ENCODE measurements at places on chromosomes 3 and 15.

GRCh38 chr15:52673734-52674133 lies 5.5 kb downstream of the ATOSA start:
- DNase-seq = no peak

DNA sequence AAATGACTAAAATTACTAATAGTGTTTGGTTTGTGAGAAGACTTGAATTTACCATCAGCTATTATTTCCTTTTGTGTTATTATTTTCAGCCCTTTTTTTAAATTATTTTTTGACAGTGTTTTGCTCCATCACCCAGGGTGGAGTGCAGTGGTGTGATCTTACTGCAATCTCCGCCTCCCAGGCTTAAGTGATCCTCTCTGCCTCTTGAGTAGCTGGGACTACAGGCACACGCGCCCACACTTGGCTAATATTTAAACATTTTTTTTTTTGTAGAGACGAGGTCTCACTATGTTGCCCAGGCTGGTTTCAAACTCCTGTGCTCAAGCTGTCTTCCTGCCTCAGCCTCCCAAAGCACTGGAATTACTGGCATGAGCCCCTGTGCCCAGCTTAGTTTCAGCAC lies 31.7 kb upstream of the UTS2B start:
- DNase-seq = no peak

DNA sequence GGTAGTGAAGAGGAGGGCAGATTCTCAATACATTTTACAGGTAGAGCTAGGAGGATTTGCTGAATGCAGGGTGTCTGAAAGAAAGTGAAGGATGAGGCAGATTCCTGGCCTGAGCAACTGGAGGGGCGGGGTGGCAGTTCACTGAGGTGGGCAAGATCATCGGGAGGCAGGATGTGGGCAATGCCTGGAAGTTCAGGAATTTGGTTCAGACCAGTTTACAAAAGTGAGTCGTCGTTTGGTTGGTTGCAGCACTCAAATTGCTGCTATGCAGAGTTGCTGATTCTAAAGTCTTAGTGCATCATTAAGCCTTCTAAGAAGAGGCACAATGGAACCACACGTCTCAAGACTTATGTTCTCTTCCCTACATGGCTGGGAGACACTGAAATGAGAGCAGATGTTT lies 134.0 kb downstream of the MFSD1 start:
- peak; percentile 33 for DNase-seq

DNA sequence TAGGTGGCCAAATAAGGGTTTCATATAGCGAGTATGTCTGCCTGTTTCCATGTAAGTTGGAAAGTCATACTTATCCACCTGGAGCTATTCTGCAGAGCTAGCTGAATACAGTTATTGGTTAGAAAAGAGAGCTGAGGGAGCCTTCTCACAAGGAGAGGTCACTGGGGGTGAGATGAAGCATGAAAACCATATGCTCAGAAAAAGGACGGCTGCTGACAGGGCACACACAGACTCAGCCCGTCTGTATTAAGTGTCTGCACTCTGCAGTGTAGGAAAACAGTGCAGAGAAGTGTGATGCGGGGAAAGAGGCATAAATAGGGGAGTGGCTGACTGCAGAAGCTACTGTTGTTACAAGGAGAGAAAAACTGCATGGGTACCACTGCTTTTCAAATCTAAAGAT lies 58.2 kb downstream of the C3orf70 start:
- DNase-seq = peak; percentile 2

DNA sequence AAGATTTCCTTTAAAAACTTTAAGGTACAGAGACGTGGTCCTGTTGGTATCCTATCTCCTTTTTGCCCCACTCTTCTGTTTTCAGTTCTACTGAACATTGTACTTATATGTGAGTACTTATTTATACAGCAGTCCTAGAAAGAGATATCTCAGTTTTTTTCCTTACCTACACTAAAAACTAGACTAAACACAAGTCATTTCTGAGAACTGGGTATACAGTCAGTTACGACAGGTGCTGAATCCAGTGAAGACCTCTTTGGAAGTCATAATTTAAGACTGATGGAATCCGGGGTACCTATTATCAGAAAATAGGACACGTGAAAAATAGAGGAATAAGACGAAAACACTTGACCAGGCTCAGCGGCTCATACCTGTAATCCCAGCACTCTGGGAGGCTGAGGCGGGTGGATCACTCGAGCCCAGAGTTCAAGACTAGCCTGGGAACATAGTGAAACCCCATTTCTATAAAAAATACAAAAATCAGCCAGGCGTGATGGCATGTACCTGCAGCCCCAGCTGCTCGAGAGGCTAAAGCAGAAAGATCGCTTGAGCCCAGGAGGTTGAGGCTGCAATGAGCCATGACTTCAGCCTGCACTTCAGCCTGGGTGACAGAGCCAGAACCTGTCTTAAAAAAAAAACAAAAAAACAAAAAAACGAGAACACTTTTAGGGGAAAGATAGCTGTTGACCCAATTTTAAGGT lies 76.3 kb downstream of the KLHL25 start:
- DNase-seq = no peak

DNA sequence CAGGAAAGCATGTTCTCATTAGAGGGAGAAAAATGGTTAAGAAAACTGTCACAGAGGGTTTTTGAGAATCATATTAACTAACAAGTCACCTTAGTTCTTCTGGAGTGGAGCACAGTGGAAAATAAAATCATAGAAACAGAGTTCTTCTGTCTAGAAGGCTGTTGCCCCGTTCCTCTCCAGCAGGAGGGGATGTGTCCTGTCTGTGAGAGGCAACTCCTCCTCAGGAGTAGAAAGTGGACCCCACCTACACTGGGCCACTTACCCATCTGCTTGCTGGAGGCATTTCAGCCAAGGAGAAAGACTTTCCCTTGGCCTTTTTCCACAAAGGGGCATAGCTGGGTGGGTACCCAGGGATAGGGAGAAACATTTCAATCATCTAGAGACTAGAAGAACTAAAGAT lies 106.6 kb downstream of the SSR3 start:
- DNase-seq = peak; percentile 60

GRCh38 chr3:48561045-48561736 lies 2.4 kb downstream of the UCN2 start:
- peak; percentile 81 for DNase-seq

GRCh38 chr3:38657369-38657768 lies 7.9 kb upstream of the SCN5A start:
- DNase-seq = no peak

GRCh38 chr15:94290730-94291129 lies 59.4 kb downstream of the MCTP2 start:
- DNase-seq = no peak

DNA sequence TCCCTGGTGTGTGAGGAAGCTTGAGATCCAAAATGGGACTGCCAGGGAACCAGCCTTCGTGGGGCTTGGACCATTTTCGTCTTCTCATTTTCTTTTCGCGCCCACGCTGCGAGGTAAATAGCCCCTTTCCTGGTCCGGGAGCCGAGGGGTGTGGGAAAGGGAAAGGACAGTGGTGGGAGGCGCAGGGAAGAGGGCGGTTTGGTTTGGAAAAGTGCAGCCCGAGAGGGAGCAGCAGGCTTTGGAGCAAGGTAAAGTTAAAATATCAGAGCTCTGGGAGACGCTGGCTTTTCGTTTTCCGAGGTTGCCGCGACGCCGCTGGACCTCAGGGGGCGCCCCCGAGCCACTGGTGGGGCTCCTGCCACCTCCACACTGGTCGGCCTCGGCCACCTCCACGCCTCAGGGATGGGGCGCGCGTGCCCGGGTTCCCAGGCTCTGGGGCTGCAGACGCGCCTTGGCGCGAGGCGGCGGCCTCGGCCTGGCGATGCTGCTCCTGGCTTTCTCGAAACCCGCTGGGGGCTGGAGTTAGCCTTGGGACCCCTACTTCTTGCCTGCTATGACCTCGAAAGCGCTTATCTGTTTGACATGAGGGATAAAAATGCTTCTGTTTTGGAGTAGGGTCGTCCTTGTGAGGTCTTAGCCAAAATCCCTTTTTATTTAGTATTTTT lies 3.2 kb downstream of the PTPRG start:
- peak; percentile 89 for DNase-seq

DNA sequence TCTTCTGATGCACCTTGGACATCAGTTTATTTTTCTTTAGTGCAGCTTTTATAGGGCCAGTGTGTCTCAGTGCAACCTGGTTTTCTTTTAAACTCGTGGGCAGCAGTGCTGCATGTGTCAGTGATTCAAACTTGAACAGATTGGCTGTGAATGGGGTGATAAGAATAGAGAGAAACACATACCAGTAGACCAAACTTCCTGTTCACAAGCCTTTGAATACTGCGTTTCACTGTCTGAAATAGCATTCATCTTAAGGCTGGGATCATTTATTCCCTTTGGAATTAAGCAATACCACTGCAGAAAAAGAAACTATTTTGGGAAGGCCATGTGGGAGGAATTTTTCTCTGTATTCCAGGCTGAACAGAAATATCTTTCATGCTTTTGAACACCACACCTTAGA lies 51.7 kb downstream of the PHLDB2 start:
- peak; percentile 75 for DNase-seq

- DNase-seq = peak; percentile 72
Observed at GRCh38 chr3:46675843-46676567, 17.5 kb downstream of the ALS2CL start.

- DNase-seq = no peak
Observed at GRCh38 chr3:139227827-139228226, 116.0 kb upstream of the MRPS22 start.

GRCh38 chr3:127815641-127816605 lies 6.4 kb downstream of the MGLL start:
- no peak for DNase-seq

GRCh38 chr3:58581328-58582091 lies 4.3 kb upstream of the FAM107A start:
- no peak for DNase-seq

- DNase-seq = no peak
Observed at GRCh38 chr15:89379818-89380217, 45.2 kb upstream of the POLG start.

GRCh38 chr3:97981886-97982285 lies 9.7 kb upstream of the RIOX2 start:
- no peak for DNase-seq

GRCh38 chr3:71384388-71384787 lies 199.1 kb downstream of the FOXP1 start:
- DNase-seq = no peak

- no peak for DNase-seq
Observed at GRCh38 chr15:25182736-25183445, 228.1 kb downstream of the SNRPN start.

- no peak for DNase-seq
Observed at GRCh38 chr15:26129852-26130251, 266.7 kb upstream of the ATP10A start.

- peak; percentile 34 for DNase-seq
Observed at GRCh38 chr15:66820481-66821176, 118.6 kb downstream of the SMAD6 start.

- DNase-seq = peak; percentile 2
Observed at GRCh38 chr15:34275721-34276120, 50.9 kb downstream of the EMC4 start.

GRCh38 chr3:40550167-40550566 lies 25.4 kb downstream of the ZNF621 start:
- no peak for DNase-seq

DNA sequence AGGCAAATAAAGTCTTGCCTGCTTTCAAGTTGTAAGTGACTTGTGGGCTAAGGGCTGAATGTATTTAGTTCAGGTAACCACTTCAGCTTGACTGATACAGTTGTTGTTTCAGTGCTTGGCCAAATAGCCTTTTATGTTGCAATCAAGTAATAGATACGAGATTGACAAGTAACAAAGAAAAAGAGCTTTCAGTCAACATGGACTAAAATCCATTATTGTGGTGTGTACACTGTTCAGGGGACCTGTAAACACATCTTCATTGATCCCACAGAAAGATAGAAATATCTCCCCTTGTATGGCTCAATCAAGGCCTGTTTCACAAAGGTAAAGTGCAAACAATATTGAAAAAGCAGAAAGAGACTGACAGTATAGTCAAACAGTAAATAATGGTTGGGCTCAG lies 224.8 kb upstream of the TMCO5A start:
- no peak for DNase-seq

GRCh38 chr3:151015767-151016477 lies 43.4 kb upstream of the CLRN1 start:
- peak; percentile 64 for DNase-seq

DNA sequence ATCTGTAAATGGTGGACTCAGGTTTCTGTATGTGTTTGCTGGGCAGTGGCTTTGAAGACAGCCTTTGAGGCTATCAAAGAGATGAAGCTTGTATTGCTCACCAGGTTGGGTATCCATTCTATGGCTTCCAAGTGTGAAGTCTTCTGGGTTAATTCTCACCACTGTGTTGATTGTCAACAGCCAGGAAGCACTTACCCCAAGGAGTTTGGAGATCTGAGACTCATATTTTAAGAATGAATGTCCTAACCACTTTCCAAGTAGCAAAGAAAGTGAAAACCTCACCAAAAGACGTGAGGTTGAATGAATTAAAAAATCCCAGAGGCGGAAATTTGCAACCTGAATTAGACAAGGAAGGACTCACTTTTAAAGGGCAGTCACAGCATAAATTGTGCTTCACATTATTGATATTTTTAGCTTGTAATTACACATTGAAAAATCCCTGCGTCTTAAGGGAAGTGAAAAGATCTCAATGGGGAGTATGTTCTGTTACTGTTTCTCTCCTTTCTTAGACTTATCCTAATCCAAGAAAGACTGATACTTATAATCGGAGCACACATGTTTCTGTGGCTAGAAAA lies 304.0 kb upstream of the TPRG1 start:
- no peak for DNase-seq

DNA sequence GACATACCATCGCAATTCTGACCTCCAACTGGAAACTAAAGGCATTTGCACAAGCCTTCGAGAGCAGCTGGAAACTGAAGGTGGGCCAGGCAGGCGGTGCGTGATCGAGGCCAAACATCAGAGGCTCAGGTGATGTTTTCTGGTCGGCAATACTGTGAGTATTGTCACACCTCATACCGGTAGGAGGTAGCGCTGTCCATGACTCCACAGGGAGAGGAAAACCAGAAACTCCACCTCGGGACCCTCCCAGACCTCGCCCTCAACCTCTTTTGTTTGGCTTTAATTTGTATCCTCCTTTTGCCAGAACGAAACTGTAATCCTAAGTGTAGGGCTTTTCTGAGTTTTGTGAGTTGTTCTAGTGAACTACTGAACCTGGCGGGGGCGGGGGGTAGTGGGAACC lies 43.6 kb downstream of the LDHAL6B start:
- DNase-seq = no peak

- DNase-seq = peak; percentile 50
Observed at GRCh38 chr3:149701206-149701976, 43.6 kb upstream of the WWTR1 start.

GRCh38 chr3:177598097-177598833 lies 401.0 kb upstream of the TBL1XR1 start:
- DNase-seq = no peak
